ENCODE measurements at places on chromosomes 1 and 21. TPM values are rescaled to one million over a fixed set of nuclear protein-coding genes. Genes with fewer than 3 reads are reported as not detected.

DNA sequence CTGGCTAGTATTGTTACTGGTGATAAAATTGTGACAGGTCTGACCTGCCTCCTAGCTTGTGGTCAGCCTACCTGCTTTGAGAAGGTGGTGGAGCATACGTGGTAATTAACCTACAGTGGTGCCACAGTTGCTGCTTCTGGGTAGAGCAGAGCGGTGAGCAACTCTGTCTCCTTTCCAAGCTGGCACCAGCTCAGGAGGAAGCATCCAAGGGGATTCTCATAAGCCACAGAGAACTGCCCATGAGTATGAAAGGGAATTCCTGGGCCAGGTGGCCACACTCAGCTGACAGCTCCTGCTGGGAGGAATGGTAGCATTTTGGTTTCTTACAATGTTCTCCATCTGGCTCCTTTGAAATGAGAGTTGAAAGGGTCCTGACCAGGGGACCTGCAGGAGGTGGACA is 39.4 kb downstream of the ATP2B4 start:
- DNase-seq: no peak

- no peak for DNase-seq
Measured at GRCh38 chr1:117070124-117070523, 10.0 kb downstream of the TTF2 start.

DNA sequence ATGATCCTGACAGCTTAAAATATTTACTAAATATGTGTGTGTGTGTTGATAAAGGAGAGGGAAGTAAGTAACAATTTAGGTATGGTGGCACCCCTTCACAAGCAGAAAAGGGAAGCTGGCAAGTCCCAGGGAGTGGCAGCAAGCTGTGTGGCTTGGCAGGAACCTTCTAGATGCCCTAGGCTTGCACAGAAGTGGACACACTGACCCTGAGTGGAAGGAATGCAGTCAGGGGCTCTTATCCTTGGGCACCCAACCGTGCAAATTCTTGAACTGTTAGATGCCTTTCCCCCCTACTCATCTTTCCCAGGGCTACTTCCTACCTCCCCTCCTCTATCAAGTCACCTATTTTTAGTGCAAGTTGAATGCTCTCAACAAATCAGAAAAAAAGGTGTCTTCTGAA is 18.9 kb downstream of the ACP6 start:
- DNase-seq: no peak

DNA sequence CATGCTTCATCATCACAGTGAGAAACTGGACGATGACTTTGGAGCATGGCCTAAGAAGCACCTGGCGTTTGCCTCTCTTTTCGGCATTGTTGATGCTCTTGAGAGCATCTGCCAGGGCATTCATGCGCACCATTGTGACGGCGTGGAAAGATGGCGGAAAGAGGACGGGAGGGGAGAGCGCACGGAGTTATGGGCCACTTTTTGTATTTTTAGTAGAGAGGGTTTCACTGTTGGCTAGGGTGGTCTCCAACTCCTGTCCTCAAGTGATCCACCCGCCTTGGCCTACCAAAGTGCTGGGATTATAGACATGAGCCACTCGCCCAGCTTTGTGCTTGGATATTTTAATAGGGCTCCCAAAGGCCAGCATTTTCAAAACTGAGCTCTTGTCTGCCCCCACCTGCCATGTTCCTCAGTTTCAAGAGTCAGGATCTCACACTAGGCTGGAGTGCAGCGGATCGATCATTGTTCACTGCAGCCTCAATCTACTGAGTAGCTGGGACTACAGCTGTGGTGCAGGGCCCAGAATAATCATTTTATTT is 5.3 kb downstream of the RPS8 start:
- no peak for DNase-seq

DNA sequence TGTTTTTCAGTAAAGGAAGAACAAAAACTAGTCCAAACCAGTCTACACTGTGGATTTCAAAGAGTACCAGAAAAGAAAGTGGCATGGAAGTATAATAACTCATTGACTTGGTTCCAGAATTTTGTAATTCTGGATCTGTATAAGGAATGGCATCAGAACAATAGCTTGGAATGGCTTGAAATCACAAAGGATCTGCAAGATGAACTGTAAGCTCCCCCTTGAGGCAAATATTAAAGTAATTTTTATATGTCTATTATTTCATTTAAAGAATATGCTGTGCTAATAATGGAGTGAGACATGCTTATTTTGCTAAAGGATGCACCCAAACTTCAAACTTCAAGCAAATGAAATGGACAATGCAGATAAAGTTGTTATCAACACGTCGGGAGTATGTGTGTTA is 21.3 kb downstream of the CHODL start:
- DNase-seq: no peak

The PKLR gene
- not detected for total RNA-seq

All from endothelial cell of umbilical vein (primary cell).